ENCODE measurements at places on chromosomes 1 and 21.

- no peak for DNase-seq
These were observed 56.9 kb upstream of the ATP2B4 start for GRCh38 chr1:203569490-203570318.

GRCh38 chr1:218971156-218971555 lies 202.5 kb upstream of the LYPLAL1 start:
- no peak for DNase-seq

GRCh38 chr1:190474650-190475211 lies 2.9 kb downstream of the BRINP3 start:
- no peak for DNase-seq

DNA sequence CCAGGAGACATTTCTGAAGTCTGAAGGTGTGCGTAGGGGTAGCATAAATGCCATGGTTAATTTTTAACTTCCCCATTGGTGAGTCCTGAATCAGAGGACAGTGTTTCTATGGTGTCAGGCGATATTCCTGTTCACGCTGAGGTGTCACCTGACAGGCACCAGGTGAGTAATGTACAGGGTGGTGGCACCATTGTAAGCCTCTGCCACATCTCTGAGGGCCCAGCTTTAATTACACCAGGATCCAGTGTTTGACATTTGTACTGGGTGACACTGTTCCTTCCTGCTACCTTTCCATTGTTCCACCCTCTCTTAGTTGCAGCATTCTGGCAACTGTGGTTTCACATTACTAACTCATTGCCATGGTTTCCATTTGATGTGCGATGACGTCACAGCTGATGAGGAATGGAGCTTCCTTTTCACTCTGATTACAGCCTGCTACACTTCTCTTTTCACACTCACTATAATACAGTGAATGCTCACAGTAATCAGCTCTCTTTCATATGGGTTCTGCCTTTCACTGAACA lies 40.6 kb upstream of the MARK1 start:
- no peak for DNase-seq

GRCh38 chr1:113675302-113675701 lies 84.0 kb downstream of the PHTF1 start:
- no peak for DNase-seq

- no peak for DNase-seq
These were observed 24.4 kb downstream of the YTHDF2 start for GRCh38 chr1:28761189-28761588.
